ENCODE measurements at places on chromosomes 5 and 9.
A peak's percentile ranks its signal among the peaks of the same experiment; 100 is the strongest.

- DNase-seq, result no peak
These were observed 57.8 kb downstream of the ELL2 start for GRCh38 chr5:95903838-95904237.

DNA sequence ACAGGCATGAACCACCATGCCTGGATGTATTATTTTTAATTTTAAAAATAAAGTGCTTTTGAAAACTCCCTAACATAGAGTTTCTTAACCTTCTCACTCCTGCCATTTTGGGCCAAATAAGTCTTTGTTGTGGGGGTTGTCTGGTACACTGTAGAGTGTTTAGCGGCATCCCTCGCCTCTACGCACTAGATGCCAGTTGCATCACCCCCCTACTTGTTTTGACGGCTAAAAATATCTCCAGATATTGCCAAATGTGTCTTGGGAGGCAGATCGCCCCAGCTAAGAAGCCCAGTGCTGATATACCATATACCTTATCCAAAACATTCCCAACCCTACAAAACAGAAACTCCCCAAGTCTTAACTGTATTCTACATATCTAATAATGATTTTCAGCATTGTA, 54.6 kb downstream of the SCAI start:
- DNase-seq, result no peak

DNA sequence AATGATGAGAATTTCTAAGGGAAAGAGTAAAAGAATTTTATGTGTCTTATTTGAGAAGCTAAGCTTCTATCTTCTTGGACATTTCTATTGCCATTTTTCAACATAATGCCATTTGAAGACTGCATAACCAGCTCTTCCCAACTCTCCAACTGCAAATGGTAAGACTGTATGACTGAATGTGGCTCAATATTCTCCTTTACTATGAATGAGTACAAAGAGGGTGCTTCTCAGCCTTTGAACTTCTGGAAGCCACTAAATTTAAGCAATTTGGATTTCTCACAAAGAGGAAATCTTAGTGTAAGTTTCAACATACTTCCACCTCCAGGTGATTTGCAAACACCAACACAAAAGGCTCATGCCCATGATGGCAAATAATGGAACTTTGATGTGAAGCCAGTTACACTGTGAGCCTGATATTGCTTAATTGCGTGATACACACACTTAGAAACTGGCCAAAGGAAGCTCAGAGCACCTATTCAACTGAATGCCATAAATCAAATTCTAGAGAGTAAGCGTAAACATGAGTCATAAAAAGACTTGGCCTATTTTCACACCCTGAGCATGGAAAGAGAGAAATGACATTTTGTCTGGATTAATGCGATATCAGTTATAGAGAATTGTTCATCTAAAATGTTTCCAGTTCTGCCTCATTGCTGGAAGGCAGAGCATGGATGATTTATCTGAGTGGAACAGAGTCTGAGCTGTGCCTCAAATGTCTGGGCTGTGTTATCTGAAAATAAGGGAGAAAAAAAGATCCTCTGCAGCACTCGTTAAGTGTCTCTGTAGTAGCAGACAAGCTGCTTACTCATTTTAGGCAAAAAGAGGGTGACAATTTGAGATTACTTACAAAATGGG, 145.3 kb downstream of the PLK2 start:
- no peak for DNase-seq

GRCh38 chr5:1885404-1885755, 2.7 kb upstream of the IRX4 start:
- DNase-seq, result no peak

DNA sequence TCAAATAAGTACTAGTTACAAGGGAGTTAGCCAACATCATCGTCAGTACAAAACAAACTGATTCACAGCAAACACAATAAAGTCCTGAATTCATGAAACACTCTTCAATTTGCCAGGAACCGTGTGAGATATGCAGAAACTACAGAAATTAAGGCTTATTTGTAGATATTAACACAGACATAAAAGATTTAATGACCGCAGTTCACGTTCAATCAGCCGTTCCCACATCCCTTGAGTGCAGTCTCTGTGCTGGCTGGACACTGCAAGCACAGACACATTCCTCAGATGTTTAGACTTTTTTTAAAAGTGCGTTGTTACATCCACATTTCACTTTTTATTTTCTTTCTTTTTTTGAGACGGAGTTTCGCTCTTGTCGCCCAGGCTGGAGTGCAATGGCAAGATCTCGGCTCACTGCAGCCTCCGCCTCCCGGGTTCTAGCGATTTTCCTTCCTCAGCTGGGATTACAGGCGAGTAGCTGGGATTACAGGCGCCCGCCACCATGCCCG, 566 bp upstream of the CEP78 start:
- peak; percentile 24 for DNase-seq

DNA sequence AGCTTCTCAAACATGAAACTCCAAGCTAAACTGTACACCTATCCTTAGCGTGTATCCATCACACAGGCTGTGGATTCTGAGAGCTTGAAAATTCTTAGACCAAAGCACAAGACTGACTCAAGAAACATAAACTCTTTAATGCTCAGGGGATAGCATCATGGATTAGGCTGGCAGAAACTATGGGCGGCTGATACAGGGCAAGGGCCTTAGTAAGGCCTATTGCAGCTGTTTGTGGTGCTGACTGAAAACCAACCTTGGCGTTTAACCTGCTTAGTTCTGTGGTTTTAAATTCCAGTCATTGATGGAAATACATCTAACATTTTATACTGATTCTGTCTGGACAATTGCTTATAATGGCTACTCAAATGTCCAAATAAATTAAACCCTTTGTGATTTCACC, 183.7 kb downstream of the TLR4 start:
- DNase-seq, result no peak

GRCh38 chr5:124741711-124742496, 4.5 kb downstream of the ZNF608 start:
- DNase-seq, result peak; percentile 83

DNA sequence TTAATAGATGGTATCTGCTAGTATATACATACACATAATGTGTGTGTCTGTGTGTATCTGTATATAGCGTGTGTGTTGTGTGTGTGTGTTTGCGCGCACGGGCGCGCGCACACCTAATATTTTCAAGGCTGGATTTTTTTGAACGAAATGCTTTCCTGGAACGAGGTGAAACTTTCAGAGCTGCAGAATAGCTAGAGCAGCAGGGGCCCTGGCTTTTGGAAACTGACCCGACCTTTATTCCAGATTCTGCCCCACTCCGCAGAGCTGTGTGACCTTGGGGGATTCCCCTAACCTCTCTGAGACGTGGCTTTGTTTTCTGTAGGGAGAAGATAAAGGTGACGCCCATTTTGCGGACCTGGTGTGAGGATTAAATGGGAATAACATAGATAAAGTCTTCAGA, 757 bp downstream of the FXN start:
- DNase-seq, result no peak

- DNase-seq, result no peak
These were observed 5.0 kb downstream of the RELL2 start for GRCh38 chr5:141641634-141642267.

GRCh38 chr5:135458356-135458755, 6.2 kb upstream of the TIFAB start:
- DNase-seq, result no peak

- DNase-seq, result no peak
These were observed 181.0 kb upstream of the ADCY2 start for GRCh38 chr5:7214906-7215416.

DNA sequence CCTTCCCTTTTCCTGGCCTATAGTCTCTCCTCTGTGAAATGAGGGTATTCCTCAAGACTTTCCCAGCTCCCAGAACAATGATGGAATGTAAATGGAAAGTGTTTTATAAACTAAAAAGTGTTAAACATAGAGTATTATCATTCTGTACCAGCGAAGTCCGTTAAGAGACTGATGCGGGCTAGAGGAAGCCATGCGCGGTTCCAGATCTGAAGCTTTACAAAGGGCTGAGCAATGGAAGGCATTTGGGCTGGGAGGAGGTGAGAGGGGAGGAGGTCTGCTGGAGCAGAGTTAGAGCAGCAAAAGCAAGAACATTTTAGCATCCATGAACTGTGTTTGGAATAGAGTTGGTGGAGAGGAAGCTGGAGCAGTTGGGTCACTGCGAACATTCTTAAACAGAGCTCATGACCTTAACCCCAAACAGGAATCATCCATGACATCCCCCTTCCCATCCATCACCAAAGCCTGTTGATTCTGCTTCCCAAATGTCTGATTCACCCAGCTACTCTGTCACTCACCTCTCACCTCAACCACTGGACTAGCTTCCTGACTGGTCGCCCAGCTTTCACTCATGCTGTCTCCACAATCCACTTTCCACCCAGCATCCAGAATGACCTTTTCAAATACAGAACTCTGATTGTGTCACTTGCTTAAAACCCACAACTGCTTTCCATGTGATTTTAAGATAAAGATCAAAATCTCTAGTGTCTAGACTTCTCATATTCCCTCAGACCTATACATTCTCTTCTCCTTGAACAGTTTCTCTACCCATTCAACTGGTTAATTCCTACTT, 37.1 kb downstream of the CDK5RAP2 start:
- DNase-seq, result no peak

DNA sequence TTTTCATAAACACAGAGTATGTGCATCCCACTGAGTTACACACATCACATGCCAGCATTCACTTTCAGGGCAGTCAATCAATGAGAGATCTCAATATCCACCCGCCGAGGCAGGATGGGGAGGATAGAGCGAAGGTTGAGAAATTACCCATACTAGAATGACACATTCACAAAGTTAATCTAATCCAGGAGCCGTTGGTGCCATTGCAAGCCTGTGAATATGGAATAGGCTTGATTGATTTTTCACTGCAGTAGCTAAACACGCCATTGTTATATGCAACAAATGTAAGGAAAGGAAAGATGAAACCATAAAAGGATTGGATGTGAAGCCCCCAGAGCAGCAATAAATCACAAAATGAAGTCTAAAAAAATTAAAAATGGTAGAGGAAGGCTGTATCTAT, 167.9 kb upstream of the GPR151 start:
- DNase-seq, result no peak

DNA sequence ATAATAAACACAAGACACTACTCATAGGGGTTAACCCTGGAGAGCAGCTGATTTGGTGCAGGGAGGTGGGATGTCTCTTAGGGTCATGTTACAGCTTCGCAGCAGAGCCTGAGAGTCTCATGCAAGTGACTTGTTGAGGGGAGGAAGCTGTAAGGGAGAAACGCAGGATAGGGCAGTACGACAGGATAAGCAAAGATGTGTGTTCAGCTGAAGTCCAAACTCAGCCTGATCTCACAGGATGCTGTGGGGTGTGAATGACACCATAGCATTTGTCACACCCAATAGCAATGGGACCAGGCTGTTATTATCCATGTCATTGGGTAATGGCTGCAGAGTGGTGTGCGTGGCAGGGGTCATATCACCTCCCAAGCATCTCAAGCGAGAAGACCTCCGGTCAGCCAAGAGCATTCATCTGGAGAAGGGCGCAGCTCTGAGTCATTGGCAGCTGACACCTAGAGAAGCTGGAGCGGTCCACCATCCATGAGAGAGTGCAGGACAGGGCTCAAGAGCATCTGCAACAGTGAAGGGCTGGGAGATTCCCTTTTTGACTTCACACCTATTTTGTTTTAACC, 49.2 kb upstream of the RPL26L1 start:
- DNase-seq, result no peak

- DNase-seq, result no peak
These were observed 29.9 kb upstream of the PDE4D start for GRCh38 chr5:59923465-59923864.

- DNase-seq, result no peak
These were observed 110.2 kb upstream of the HAND1 start for GRCh38 chr5:154588091-154588774.

- no peak for DNase-seq
These were observed at the start of gene GRIN3A for GRCh38 chr9:101738566-101739183. Gene GRIN3A (minus strand): TSS chr9:101738647. CDS start chr9:101737979, 668 bp downstream.

DNA sequence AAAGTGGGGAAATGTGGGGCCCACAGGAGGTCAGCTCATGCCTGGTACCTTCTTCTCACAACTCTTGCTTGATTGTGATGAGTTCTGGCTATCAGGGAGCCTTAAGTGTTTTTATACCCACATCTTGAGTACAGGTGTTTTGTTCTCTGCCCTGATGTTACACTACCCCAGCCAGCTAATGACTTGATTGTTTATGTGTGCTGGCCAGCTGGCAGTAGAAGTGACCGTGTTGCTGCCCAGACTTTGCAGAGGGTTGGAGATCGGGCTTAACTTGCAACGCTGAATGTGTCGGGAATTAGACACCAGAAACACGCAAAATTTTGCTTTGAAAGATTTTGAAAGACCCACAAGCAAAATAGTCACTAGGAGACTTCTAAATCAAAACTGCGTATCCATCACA, 16.9 kb upstream of the ZDHHC11B start:
- DNase-seq, result no peak

GRCh38 chr5:54254482-54255198, 55.7 kb downstream of the ARL15 start:
- DNase-seq, result no peak

DNA sequence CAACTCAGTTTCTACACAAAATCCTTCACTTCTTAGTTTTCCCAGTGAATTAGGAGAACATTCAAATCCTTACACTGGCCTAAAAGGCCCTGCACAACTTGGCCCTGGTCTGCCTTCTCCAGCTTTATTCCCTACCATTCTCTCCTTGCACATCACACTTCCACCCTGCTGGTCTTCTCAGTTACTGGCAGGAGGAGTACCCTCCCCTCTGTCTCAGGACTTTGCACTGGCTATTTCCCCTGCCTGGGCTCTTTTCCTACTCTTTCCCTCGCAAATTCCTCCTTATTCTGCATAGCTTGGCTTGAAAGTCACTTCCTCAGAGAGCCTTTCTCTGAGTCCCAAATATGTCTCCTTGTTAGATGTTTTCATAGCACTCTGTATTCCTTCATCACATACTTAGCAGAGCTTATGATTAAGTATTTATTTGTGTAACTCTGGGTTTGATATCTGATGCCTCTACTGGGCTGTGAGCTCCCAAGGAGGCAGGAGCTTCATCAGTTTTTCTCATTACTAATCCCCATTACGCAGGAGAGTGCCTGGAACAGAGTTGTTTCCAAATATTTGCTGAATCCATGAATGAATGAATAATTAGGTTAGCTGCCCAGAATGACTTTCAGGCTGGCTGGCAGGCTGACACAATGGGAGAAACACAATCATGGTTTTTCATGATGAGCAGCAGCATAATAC, 159.8 kb upstream of the KLF9 start:
- DNase-seq, result no peak

GRCh38 chr5:377326-377981, 55.9 kb downstream of the AHRR start:
- no peak for DNase-seq
